ENCODE measurements at places on chromosomes 2 and 18.

DNA sequence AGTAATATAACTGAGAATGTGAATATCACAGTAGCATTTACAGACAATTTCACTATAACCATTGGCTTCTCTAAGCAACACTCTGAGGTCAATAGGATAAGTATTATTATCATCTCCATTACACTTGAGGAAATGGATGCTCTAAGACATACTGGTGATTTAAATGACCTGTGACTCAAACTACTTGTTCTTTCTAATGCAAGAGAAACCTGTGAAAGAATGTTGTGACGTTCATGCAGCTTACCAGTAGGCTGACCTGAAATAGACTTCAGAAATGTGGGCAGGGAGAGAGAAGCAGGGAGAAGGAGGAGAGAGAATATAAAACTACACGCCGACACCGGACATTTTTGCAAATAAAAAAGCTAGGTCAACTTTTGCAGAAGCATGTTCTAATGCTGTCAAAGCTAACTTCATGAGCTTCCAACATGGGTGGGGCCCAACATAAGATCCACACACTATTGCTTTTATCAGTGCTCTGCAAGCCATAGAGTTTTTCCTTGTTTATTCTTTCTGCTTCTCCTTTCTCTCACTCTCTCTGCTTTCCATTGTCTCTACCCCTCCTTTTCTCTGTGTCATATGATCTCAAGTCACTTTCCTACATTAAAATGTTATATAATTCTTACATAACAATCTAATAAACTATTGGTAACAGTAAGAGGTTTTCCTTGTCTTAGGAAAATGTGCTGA is 217.6 kb upstream of the FN1 start:
- DNase-seq = no peak

- no peak for DNase-seq
These were observed 145.2 kb downstream of the RAD51AP2 start for GRCh38 chr2:17373041-17373440.

DNA sequence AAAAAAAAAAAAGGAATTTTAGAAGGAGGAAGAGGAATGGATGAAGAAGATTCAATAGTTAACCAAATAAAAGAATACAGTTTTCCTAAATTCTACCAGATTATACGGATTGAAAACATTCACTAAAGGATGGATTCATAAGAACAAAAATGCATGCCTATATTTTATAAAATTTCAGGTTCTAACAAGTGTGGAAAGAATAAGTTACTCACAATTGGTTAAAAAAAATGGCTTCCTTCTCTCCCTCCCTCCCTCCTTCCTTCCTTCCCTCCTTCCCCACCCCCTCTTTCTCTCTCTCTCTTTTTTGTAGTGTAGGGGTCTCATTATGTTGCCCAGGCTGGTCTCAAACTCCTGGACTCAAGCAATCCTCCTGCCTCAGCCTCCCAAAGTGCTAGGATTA is 1.6 kb upstream of the TP53I3 start:
- no peak for DNase-seq

GRCh38 chr18:1075322-1075721 is 170.7 kb downstream of the ADCYAP1 start:
- no peak for DNase-seq

GRCh38 chr2:168784993-168785392 is 17.4 kb upstream of the NOSTRIN start:
- DNase-seq = no peak

GRCh38 chr2:63790491-63790890 is 51.2 kb upstream of the UGP2 start:
- peak; percentile 55 for DNase-seq

GRCh38 chr18:56615738-56616520 is 22.5 kb downstream of the TXNL1 start:
- no peak for DNase-seq

DNA sequence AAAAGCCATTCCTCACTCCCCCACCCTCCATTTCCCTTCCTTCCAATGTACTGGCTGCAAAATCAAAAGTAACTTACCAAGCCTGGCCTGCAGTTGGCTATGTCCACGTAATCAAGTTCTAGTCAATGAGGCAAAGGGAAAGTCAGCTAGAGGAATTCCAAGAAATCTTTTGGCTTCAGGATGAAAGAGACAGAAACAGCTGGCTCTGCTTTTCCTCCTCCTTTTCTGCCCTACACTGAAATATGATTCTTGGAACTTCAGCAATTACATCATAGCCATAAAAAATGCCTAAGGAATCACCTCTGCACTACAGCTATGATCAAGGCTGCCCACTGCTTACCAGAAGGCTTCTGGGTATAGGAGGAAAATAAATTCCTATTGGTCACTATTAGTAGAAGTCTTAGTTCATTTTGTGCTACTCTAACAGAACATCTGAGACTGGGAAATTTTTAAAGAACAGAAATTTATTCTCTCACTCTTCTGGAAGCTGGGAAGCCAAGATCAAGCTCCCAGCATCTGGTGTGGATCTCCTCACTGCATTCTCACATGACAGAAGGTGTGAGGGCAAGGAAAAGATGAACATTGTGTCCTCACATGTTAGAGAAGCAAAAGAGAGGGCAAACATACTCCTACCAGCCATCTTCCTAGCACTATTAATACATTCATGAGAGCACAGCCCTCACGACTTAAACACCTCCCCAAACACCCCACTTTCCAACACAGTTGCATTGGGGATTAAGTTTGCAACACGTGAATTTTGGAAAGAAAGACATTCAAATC is 219.9 kb downstream of the TMX3 start:
- no peak for DNase-seq

DNA sequence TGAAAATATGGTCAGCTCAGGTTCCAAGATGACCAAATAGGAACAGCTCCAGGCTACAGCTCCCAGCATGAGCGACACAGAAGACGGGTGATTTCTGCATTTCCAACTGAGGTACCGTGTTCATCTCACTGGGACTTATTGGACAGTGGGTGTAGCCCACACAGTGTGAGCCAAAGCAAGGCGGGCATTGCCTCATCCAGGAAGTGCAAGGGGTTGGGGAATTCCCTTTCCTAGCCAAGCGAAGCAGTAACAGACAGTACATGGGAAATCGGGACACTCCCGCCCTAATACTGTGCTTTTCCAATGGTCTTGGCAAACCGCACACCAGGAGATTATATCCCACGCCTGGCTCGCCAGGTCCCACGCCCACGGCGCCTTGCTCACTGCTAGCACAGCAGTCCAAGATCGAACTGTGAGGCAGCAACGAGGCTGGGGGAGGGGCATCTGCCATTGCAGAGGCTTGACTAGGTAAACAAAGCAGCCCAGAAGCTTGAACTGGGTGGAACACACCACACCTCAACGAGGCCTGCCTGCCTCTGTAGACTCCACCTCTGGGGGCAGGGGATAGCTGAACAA is 57.5 kb downstream of the WDPCP start:
- DNase-seq = peak; percentile 14

All from suppressor macrophage treated with lipopolysaccharide for 1 hour (primary cell).